ENCODE measurements at places on chromosomes 2 and 18. TPM values are rescaled to one million over a fixed set of nuclear protein-coding genes. Genes with fewer than 3 reads are reported as not detected.

The FSHR gene
- total RNA-seq, result 0.35 TPM

The DSG4 gene
- not detected for total RNA-seq

The SERPINB12 gene
- not detected for total RNA-seq

The CDKL4 gene
- 0.92 TPM for total RNA-seq

The TMEM163 gene
- 0.24 TPM for total RNA-seq

The TNP1 gene
- total RNA-seq, result not detected

The PID1 gene
- 26.8 TPM for total RNA-seq

The EVX2 gene
- not detected for total RNA-seq

The AGXT gene
- not detected for total RNA-seq

The CGREF1 gene
- 8.7 TPM for total RNA-seq

The SNTG2 gene
- 5.7 TPM for total RNA-seq

The CDH20 gene
- not detected for total RNA-seq

GRCh38 chr2:84866122-84866521, 14.8 kb downstream of the TRABD2A start:
- DNase-seq, result no peak

DNA sequence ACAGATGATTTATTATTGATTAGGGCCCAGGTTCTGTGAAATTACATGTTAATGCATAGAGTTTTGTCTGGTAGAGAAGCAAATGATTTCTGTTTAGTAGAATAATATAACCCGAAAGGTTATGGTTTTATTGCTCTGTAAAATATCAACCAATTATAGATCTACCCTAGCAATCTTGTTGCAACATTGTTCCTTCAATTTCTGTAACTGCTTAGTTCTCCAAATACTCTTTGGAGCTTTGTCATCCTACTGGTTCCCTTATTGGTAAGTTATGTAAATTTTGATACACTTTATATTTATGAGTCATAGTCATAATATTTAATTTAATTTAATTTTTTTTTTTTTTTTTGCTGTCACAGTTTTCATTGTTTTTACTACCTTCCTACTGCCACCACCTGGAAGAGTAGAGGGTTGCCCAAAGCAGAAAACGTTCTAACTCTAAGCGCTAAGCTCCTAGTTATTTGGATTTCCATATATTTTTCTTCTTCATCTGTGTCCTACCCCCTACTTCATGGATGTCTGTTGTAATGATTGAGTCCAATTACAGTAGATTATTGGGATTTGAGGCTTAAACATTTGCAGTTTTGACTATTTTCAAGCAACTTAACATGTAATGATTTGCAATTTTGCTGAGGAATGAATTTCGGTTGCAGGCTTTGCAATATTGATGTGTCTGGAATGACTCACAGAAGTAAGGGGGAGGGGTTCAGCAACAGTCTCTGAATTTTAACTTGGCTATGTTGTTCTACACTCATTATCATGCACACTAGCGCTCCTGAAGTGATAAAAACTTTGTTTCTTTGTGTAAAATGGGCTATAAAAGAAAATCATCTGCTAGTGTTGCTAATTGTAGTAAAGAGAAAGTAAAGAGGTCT, 51.1 kb downstream of the NABP1 start:
- DNase-seq, result no peak

DNA sequence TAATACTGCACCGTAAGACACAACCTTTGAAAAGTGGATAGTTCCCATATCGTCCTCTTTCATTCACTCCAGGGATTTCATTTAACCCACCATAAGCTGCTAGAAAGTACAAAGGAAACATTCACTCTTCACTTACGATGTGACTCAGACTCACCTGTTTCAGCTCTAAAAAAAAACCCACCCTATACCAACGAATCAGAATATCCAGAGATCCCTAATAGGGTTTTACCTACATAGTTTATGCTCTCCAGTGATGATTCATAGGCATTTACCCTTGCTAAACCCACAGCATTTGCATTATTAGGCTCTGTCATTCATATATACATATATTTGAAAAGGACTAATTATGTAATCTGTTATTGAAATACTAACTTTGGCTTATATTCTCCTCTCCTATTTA, 60.2 kb downstream of the PRPF40A start:
- DNase-seq, result no peak

- no peak for DNase-seq
Observed at GRCh38 chr2:239944694-239945551, 80.2 kb downstream of the NDUFA10 start.

GRCh38 chr2:201936817-201937216, 96.8 kb upstream of the FZD7 start:
- DNase-seq, result no peak

GRCh38 chr2:215028231-215028630, 110.2 kb downstream of the ABCA12 start:
- no peak for DNase-seq

- DNase-seq, result no peak
Observed at GRCh38 chr2:187709065-187709464, 154.8 kb upstream of the TFPI start.

DNA sequence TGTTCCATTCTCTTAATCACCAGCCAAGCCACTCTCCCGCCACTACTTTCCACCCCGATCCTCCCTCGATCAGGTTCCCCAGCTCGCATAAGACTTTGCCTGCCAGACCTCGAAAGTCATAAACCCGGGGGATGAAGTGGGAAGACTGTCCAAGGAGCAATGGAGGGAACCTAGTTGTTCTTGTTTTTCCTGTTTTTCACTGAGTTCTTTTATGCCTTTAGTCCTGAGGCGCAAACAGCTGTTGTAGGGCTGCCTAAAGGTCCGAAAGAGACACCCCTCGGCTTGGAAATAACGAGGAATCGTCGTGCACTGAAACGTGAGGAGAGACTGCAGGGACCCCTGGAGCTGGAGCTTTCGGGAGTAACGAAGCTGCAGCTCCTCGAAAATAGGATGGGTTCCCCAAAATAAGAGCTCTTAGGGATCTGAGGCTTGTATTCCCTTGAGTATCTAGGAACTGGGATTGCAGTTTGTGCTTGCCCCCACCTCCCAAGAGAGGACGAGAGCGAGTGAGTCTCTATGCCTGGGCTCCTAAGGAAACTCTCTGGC, 1.7 kb upstream of the HOXD12 start:
- no peak for DNase-seq

GRCh38 chr2:6741229-6741628, 124.5 kb downstream of the CMPK2 start:
- no peak for DNase-seq

GRCh38 chr2:237235383-237236095, 149.8 kb downstream of the COPS8 start:
- DNase-seq, result peak; percentile 86

DNA sequence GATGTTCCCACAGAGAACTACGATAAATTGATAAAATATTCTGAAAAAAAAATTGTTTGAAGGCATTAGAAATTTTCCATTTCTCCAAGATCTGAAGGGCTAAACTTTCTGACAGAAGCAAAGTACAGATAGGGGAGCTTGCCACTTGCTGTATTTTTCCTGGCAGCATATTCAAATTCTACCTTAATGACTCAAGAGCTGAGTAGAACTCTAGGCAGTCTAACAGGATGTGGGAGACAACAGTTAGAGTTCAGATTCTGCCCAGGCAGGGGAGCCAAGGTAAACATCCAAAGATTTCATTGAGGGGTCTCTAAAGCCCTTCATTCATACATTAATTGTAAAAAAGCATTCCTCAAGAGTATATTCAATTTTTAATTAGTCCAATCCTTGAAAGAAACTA, 46.0 kb upstream of the RIT2 start:
- DNase-seq, result no peak

DNA sequence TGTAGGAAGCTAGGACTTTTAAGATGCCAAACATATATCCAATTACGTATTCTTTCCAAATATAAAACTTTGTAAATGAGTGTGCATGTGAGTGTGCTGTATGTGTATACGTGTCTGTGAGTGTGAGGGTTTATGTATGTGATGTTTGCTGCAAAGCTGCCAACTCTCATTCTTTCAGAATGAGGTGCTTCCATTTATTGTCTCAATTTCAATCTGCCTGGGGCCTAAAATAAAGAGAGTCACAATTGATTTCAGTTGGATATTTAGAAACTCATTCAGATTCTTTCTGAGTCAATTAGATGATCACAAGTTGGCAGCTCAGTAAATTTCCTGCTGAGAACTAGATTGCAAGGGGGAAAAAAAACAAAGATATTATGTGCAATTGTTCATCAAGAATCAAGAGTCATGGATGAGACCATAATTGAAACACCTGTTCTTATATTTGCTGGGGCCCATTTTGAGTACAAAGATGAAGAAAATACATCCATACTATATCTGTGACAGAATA, 621.2 kb upstream of the ACVR2A start:
- DNase-seq, result no peak
